LHCN-M2 (cell line): ENCODE measurements at places on chromosomes 3 and 15. TPM values are rescaled to one million over a fixed set of nuclear protein-coding genes. Genes with fewer than 3 reads are reported as not detected.

DNA sequence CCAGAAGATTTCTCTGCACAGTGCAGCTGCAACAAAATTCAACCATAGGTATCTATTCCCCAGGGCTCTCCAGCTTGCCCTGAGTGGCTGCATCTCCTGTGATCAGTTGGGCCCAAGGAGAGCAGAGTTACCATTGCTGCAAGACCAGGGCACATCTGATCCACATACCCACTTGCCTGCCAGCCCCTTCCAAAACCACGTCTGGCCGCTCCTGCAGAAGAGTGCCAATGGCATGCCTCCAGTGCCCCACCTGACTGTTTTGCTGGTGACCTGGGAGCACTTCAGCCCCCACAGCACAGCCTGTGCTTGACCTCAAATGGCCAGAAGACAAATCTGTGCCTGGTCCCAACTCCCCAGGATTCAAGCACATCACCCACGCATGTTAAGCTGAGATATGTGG, 526.1 kb upstream of the GBE1 start:
- DNase-seq: no peak

Gene NANOGP8
- 0.29 TPM in 1 of 2 replicates, not detected in the other for total RNA-seq

Gene ARHGEF3
- total RNA-seq: 2.8 and 5.5 TPM in 2 replicates

Gene CAMKV
- 0.06 TPM in 1 of 2 replicates, not detected in the other for total RNA-seq

DNA sequence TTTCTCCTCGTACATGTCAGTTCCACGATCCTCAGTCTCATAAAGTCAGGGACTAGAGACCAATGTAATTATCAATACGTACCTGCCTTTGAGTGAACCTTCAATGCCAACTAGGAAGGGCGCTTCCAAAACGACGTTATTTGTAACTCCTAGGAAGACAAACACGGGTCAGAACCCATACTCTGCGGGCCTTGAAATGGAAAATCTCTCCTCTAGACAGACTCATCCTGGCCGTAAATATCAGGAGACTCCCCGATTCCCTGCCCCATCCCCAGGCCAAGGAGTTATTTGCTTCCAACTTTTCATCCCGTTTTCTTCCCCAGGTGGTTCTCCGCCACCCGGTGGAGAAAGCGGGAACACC, 578 bp downstream of the OIP5 start:
- DNase-seq: no peak
